ENCODE measurements at places on chromosomes 2 and 18.

GRCh38 chr2:86703704-86704361 is 16.3 kb upstream of the RMND5A start:
- DNase-seq, result no peak

GRCh38 chr2:207499114-207499513 is 30.6 kb upstream of the CREB1 start:
- no peak for DNase-seq

GRCh38 chr2:127261804-127262406 is 32.0 kb downstream of the ERCC3 start:
- no peak for DNase-seq

DNA sequence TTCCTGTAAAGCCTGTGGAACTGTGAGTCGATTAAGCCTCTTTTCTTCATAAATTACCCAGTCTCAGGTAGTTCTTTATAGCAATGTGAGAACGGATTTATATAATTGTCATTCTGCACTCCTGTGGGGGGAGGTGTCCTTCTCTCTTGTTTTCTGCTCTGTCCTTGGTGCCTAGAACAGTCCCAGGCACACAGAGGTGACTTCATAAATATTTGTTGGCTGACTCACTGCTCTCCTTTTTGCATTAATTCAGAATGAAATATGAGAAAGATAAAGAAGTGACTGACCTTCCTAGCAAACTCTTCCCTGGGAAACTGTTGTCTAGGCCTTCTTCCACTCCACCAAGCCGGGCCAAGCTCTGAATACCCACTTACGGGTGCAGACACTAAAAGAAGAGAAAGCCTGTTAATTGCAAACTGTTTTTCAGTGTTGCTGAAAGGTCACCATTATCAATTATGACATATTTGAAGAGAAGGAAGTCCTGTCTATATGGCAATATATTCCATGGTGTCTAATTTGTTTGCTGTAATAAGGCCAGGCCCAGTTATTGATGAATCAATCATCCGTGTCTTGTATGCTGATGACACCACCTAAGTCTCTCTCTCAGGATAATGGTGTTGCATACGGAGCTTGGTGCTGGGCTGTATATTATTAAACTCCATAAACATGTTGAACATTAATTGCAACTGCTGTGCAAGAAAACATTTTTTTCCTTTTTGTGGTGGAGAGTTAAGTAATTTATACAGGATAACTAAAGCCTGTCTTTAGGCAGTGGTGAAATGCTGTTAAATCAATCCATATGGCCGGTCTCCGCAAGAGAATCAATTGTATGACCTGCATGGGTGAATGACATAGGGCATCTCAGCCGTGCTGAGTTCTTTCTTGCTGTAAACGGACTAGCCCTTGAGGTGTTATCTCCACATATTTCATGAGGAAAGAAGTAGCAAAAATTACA is 567.5 kb downstream of the SLC4A3 start:
- no peak for DNase-seq

GRCh38 chr2:42142547-42143184 is 26.5 kb upstream of the EML4 start:
- no peak for DNase-seq

GRCh38 chr18:963276-963675 is 58.6 kb downstream of the ADCYAP1 start:
- DNase-seq, result no peak

DNA sequence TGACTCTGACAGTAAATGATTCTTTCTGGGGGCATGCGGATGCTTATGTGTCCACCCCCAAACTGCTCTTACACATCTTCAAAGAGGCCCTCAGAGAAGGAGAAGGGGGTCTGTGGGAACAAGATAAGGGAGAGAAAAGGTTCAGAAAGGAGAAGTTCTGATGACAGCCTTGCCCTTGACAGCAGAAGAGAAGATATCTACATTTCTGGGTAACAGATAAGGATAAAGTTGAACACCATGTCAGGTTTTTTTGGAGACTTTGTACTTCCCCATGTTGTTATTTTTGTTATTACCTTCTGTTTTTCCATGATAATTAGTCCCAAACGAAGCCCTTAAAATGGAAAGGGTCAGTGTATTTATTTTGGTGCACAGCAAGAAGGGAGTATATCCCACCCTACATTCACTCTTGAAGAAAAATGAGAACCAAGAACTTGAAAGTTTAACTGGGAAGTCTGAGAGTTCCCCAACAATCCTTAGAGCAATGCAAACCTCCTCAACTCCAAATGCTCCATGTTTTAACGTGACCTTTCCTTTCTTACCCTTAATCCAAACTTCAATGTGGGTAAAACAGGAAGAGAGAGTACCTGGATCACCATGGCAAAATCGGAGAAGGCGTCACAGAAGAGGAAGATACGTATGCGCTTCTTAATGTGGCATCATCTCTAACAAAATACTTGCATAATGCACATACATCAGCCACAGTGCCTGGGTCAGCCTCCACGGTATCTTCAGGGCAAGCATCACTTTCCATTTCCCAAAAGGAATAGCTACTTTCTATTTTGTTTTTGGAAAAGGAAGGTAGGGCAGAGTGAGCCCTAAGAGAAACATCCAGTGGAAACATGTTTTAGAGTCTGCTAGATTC is 264.6 kb upstream of the STON1 start:
- no peak for DNase-seq

- DNase-seq, result no peak
Measured at GRCh38 chr2:132559921-132560320, 110.1 kb downstream of the LYPD1 start.

DNA sequence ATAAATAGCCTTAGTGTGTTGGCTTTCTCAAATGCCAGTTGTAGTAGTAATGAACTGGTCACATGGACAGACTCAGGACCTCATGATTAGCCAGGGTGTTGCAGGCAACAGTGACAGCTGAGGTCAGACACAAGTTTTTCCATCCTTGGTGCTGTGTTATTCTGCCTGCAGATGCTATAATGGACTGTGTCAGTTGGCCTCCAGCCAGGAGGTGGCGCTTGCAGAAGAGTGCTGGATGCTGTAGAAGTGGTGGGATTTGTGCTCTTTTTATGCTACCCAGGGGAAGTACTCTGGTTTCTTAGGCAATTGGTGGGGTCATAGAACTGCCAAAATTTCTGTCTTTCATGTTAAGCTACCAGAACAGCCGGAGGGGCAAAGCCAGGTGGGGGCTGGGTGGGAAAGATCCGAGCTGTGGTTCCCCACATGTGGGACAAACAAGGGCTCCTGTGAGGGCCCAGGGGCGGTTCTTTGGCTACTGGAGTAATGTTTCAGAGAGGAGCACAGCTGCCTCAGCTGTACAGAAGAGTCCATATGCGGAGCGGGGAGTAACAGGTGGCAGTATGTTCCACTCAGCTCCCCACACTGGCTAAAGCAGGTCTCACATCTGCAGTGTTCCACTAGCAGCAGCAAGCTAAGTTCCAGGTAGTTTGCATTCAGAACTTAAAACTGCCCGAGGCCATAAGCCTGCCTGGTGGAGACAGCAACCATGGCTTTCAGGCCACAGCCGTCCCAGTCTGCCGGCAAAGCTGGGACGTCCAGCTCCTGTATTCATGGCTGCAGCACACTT is 104.4 kb downstream of the GULP1 start:
- no peak for DNase-seq

DNA sequence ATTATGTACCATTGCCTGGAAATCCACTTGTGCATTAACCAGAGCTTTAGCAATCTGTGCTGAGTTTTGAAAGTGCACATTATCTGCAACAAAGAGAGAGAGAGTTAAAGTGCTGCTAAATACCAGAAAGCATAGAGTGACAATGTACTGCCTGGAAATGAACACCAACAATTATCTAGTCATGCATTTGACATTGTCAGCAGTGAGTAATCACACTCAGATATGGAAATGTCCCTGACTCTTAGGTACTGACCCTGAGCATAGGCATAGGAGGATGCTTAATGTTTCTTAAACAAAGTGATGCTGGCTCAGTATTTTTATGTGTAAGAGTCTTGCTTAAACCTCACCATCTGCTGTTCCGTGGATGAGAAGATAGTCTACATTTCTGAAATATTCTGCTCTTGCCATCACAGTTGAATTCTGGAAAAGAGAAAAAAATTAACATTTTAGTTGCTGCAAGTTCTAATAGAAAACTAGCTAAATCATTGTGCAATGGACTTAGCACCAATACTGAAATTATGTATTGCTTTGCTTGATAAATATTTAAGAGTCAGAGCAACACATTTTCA is 20.8 kb upstream of the GCG start:
- no peak for DNase-seq

DNA sequence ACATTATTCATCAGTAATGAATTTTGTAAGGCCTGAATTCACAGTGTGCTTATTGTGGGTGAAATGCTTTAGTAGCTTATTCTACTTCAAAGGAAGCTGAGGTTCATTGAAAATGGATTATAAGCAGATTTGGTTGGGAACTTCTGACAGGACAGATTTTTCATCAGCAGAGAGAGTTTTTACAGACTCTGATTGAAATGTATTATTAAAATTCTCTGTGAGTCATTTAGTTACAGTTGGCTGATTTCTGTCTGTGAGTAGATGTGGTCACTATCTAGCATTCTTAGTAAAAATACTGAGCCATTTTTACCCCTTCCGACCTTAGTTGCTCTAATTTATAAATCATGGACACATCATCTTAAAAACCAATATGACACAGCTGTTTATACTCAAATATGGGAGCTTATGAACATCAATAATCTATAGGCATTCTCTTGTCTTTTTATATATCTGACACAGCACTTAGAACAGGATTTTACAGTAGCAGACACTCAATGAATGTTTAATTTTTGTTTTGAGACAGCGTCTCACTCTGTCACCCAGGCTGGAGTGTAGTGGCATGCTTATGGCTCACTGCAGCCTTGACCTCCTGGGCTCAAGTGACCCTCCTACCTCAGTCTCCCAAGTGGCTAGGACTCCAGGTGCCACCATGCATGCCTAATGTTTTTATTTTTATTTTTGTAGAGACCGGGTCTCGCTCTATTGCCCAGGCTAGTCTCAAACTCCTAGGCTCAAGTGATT is 239.6 kb downstream of the BABAM2 start:
- no peak for DNase-seq

DNA sequence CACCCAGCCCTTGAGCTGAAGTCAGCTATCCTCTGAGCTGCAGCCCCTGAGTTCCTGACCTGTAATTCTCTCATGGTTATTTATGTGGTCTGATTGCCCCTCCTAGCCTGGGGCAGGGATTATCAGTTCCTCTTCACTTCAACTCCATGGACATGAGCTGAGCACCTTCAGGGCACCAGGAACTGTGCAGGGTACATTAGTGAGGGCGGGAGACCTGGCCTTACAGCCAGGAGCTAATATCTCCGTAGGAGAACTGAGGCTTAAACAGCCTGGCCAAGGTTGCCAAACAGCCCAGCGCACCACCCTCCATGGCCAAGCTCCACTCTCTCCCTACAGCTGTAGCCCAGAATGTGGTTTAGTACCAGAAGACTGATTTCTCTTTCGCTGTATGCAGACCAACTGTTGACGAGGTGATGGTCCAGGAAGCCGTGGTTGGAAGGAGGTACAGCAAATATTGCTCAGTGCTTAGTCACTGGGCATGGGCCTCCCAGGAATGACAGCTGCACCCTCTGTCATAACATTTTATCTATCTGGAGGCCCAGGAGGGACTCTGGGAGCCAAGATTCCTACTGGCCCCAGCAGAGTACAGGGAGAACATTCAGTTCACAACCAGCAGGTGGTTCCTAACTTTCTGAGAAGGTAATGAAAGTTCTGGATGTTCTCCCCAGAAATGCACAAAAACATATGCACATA is 228.7 kb upstream of the SIX2 start:
- DNase-seq, result no peak

- no peak for DNase-seq
Measured at GRCh38 chr2:161373942-161374341, 42.2 kb upstream of the TBR1 start.

GRCh38 chr18:33761363-33761762 is 183.3 kb downstream of the ASXL3 start:
- no peak for DNase-seq

DNA sequence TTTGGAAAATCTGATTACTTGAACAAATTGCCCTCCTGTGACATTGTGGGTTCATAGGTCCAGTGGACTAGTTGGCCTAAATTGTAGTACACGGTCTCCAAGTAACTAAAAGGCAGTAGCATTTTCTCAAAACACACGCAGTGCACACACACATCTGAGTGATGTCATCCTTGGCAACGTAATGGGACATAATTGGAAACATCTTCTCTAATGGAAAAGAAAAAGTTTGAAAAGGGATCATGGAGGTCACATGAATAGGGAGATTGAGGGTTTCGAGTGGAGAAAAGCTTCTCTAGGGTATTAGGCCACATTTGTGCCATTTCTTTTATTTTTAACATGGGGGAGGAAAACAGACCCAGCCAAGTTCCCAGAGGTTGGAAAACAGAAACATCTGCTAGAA is 93.3 kb downstream of the MAP4K4 start:
- no peak for DNase-seq

- no peak for DNase-seq
Measured at GRCh38 chr2:199955007-199955338, 318 bp downstream of the TYW5 start.

- no peak for DNase-seq
Measured at GRCh38 chr2:174572556-174572955, 25.0 kb downstream of the WIPF1 start.

DNA sequence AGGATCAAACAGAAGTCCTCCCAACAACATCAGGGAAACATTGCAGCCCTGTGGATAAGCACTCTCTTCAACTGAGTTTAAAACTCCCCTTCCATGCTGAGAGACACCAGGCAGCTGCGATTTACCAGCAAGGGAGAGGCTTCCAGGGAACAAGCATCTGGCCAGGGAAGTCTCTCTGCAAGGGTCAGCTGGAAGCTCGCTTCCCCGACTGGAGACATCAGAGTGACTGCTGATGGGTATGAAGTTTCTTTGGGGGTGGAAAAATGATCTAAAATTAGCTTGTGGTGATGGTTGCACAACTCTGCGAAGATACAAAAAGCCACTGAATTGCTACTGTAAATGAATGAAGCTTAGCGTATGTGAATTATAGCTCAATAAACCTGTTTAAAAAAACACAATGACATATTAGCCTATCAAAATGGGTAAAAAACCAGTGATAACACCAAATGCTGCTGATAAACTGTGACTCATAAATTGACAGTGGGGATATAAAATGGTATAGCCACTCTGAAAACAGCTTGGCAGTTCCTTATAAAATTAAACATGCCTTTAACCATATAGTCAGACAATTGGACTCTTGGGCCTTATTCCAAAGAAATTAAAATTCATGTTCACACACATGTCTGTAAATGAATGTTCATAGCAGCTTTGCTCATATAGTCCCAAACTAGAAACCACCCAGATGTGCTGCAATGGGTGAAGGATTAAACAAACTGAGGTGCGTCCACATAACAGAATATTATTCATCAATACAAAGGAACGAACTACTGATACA is 1082.0 kb downstream of the SOCS6 start:
- DNase-seq, result no peak

- DNase-seq, result no peak
Measured at GRCh38 chr18:59604877-59605276, 92.3 kb downstream of the CCBE1 start.

Measured in sigmoid colon (tissue), 7 donors.